ENCODE measurements at places on chromosomes 3 and 15.

GRCh38 chr3:169665264-169666075 lies 2.0 kb upstream of the MECOM start:
- DNase-seq, result no peak

GRCh38 chr3:13119471-13120220 lies 46.4 kb upstream of the IQSEC1 start:
- no peak for DNase-seq

DNA sequence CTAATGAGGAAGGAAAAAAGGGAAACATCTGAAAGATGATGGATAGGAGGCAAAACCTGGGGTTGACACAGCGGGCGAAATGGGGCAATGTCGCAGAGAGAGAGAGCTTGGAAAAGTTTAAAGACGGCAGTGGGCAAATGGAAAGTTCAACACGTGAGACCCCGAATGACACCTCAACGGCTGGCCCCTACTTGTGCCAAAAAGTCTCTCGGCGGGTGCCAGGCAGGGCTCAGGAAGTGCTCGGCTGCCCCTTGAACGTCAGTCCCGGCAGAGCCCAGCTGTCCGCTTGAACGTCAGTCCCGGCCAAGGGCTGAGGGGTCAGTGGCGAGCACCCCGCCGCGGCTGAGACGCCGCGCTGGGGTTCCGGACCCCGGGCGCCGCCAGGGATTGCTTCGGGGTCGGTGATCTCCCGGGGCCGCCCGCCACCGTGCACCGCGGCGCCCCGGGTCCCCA lies 658 bp downstream of the EOGT start:
- DNase-seq, result no peak

GRCh38 chr3:48652923-48653715 lies 9.6 kb downstream of the CELSR3 start:
- no peak for DNase-seq

- DNase-seq, result no peak
These were observed 1.8 kb downstream of the GASK1A start for GRCh38 chr3:42980909-42981308.

GRCh38 chr3:181701096-181701495 lies 10.6 kb upstream of the SOX2 start:
- DNase-seq, result no peak

- no peak for DNase-seq
These were observed 39.5 kb upstream of the GRM7 start for GRCh38 chr3:6821411-6821810.

DNA sequence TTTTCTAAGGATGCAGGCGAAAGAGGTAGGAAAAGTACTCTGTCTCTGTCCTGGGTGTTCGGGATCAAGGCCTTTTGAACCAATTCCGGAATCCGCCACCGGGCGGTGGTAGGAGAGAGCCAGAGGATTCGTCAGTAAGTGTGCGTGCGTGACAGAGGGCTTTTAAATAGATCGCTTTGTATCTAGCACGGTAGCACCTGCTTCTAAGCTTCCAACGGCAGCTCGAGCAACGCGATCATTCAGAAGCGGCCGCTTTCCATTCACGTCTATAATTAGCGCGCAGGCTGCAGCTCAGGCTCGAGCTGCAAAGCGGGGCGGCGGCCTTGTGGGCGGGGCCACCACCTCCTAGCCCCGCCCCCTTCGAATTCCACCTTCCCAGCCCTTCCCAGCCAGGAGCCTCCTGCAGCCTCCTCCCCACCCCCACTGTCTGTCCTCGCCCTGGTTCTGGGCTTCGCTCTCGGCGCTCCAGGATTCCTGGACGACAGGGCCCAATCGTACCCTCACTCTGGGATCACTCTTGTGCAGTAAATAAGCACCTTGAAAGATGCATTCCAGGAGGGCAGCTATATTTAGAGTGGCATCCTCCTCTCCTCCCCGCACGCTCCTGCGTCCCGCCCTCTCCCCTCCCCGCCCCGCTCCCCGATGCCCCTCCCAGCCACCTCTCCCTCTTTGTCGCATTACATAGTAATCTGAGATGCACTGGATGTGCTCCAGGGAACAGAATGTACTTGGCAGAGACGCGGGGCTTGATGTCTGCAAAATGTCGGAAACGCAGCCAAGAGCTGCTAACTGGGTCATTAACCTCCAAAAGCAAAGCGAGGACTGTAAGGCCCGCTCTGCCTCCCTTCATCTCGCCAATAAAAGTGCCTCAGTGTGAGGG lies 224.1 kb upstream of the TPRG1 start:
- no peak for DNase-seq
